ENCODE measurements at places on chromosomes 16 and 17.

DNA sequence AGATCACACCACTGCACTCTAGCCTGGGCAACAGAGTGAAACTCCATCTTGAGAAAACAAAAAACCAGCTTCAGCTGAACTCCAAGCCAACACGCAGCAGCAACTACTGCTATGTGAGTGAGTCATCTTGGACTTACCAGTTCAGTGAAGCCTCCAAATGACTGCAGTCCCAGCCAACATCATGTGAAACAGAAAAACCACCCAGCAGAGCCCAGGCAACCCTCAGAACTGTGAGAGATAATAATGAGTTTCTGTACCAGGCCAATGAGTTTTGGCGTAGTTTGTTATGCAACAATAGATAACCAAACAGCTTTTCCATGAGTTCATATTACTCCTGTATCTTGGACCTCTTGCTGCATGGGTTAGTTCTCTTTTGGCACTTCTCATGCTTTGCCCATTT lies 23.3 kb downstream of the PHF12 start:
- DNase-seq, result peak; percentile 33

DNA sequence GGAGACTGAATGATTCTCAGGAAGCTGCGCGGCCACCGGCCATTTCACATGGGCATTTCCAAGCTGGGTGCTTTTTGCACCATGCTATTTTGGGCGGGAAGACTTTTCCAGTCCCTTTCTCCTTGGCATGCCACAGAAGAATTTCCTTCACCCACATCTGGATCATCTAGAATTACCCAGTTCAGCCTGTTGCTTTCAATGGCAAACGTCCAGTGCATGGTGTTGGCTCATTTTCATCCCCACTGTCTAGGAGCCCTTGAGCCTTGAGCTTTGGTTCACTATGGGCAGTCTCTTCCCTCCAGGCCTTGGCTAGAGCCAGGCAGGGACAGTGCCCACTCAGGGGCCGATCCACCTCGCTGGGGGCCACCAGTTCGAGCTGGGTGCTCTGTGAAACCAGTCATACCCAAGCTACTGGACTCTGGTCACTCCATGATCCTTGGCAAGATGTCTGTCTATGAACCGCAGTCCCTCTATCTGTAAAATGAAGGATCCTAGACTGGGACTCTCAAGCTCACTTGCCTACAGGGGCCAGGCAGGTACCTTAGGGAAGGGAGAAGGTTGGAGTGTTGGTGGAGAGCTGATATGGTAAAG lies 71.1 kb downstream of the CYLD start:
- DNase-seq, result no peak

- no peak for DNase-seq
Measured at GRCh38 chr16:78307824-78308528, 208.5 kb downstream of the WWOX start.

- DNase-seq, result no peak
Measured at GRCh38 chr16:51430716-51431369, 279.8 kb upstream of the SALL1 start.

DNA sequence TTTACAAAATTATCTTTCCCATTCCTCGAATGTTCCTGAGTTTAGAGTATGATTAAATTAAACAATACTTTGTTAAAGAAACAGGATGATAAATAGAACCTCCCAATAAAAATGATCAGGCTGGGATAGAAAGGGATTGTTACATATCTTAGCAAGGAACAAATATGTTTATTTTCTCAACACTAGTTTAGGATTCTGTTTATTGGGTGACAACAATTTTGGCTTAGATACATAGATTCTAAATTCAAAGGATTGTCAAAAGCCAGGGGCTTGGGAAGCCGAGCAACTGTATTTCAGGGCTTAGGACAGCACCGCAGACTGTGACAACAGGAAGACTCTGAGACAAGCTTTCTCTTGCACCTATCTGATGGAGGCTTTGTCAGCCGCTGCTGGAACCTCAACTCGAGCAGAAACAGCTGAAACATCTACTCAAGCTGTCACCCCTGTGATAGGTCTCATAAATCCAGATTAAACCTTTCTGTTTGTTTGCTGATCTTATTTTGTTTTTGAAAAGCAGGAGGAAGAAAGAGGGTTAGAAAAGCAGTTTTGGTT lies 562.8 kb upstream of the ZFHX3 start:
- DNase-seq, result no peak

DNA sequence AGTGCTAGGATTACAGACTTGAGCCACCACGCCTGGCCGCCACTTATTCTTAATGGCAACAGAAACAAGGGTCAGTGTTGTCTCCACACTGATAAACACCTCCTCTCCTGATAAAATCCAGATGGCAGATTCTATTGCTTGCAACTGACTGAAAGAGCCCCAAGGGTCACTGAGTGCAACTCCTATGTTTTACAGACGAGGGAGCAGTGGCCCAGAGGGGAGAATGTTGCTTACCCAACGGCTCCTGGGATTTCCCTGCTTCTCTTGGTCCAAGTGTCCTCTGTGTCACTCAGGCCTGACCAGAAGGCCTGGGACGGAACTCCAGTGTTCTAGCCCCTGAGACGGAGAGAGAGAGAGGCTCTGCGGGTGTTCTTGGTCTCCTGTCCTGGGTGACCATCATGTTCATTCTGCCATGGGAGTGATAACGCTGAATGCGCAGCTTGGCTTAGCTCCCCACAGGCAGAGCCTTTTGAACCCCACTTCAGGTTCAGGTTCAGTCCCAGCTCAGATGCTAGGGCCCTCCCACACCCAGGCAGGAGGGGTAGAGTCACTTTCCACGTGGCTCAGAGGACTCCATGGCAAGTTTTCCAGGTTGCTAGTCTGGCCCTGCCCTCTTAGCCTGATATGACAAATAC lies 77.3 kb upstream of the NLRP1 start:
- no peak for DNase-seq

- no peak for DNase-seq
Measured at GRCh38 chr17:78808163-78808562, 26.1 kb upstream of the CYTH1 start.

- no peak for DNase-seq
Measured at GRCh38 chr17:28763137-28763799, 19.5 kb downstream of the TRAF4 start.

All from stimulated activated CD4-positive, alpha-beta T cell treated with anti-CD3 and anti-CD28 coated beads, Interleukin-2, amount 100 ng/mL, for 24 hours (primary cell).